ENCODE measurements at places on chromosomes 12 and 14.

DNA sequence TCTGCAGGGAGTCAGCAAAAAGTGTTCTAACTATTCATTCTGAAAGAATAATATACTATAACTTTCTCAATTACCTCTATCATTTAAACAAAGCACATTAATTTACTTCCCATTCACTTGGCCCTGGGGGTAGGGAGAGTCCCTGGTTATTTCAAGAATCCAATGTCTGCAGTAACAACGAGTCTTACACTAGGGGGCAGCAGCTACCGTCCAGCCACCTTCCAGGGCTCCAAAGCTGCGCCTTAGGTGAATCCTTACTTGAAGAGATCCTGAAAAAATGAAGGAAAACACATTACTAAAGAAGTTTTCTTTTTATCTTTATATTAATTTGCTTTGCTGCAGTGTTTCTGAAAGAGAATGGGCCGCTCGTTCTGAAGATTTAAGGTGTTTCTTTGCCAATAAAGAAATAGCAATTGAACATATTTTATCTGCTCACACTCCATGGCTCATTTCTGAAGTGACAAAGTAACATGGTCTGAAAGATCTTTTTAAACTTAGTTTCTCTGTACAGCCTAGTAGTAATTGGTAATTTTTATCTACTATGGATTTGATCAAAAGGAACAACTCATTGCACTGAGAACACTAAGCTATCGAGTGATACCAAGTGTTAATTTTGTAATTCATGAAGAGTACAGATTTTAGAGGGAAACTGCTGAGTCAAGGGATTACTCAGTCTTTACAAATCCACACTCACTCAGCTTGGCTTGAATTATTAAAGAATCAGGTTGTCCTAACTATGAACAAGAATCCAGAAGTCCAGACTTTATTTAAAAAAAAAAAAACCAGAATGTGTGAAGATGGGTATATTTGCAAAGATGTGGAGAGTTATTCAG, 27.6 kb downstream of the BHLHE41 start:
- DNase-seq: no peak

GRCh38 chr14:52095336-52095735, 26.5 kb upstream of the NID2 start:
- DNase-seq: no peak

- no peak for DNase-seq
Measured at GRCh38 chr14:72753044-72753710, 140.7 kb downstream of the DPF3 start.

- DNase-seq: no peak
Measured at GRCh38 chr12:31724557-31724956, 4.3 kb downstream of the AMN1 start.

DNA sequence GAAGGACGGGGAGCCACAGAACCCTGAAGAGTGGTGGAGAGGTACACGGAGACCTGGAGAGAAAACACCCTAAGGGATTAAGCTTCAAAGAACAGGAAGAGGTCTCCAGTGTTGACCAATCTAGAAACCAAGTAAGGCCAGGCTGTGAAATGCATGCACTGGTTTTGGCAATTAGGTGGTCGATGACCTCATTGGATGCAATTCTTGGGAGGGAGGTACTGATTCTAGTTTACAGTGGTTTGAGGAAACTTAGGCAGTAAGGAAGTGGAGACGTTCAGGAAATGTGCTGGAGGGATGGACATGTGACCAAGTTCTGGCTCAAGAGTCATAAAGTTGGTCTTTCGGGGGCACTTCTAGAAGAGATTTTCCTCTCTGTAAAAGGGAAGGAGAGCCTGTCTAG, 91.3 kb upstream of the CEP83 start:
- no peak for DNase-seq

- no peak for DNase-seq
Measured at GRCh38 chr14:106551265-106551664, 1024.9 kb downstream of the TMEM121 start.

DNA sequence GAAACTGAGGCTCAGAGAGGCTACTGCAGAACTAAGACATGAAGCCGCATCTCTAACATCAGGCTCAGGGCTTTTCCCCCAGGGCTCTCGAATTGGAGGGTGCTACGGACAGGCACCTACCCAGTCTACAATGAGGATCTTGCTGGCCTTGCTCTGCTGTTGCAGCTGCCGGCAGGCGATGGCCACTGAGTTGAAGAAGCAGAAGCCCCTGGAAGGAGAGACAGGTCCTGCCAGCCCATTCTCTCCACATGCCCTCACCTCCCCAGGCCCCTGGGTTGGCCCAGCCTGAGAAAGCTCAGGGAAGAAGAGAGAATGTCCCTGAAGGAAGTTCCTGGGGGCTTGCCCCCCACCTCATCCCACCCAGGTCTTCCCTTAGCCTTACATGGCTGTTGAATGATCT, 16.1 kb downstream of the SLC48A1 start:
- DNase-seq: no peak

- DNase-seq: no peak
Measured at GRCh38 chr12:4325966-4326365, 5.0 kb downstream of the TIGAR start.

- DNase-seq: no peak
Measured at GRCh38 chr12:75419841-75420240, 29.0 kb downstream of the GLIPR1L2 start.

- DNase-seq: no peak
Measured at GRCh38 chr12:22399464-22400180, 65.1 kb upstream of the ST8SIA1 start.

- no peak for DNase-seq
Measured at GRCh38 chr14:104359301-104359968, 220.1 kb upstream of the C14orf180 start.

GRCh38 chr12:53097207-53097563, 282 bp upstream of the IGFBP6 start:
- DNase-seq: no peak

GRCh38 chr12:11885261-11886038, 185.3 kb upstream of the BCL2L14 start:
- DNase-seq: no peak

GRCh38 chr14:106069804-106070625, 543.6 kb downstream of the TMEM121 start:
- DNase-seq: no peak

DNA sequence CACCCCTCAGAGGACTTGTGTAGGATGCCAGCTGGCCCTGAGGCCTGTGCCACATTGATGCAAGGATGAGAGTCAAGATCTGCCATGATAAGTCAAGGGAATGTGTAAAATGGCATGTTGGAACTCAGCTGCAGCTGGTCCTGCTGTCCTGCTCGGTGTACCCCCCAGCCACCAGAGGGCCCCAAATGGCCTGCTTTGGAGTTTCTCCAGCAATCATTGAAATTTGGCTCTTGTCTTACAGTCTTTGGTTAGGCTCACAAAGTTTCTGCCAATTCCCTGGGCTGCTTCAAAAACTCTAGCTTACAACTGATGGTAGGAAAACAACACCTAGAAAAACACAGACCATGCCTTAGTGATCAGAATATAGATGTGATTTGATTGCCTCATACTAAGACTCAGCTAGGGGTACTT, 76.8 kb downstream of the HSD17B6 start:
- DNase-seq: no peak

DNA sequence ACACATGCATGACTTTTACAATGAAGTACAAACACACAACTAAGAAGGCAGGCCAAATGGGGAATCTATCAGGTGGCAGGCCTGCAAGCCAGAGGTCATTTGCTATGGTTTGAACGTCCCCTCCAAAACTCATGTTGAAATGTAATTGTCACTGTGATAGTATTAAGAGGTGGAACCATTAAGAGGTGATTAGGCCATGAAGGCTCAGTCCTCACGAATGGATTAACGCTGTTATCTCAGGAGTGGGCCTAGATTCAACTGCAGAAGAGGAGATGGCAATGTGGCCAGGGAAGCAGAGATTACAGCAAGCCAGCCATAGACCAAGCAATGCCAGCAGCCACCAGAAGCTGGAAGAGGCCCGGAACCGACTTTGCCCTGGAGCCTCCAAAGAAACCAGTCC, 13.5 kb upstream of the ACTR6 start:
- no peak for DNase-seq

GRCh38 chr14:94748667-94749347, 21.1 kb downstream of the GSC start:
- no peak for DNase-seq

DNA sequence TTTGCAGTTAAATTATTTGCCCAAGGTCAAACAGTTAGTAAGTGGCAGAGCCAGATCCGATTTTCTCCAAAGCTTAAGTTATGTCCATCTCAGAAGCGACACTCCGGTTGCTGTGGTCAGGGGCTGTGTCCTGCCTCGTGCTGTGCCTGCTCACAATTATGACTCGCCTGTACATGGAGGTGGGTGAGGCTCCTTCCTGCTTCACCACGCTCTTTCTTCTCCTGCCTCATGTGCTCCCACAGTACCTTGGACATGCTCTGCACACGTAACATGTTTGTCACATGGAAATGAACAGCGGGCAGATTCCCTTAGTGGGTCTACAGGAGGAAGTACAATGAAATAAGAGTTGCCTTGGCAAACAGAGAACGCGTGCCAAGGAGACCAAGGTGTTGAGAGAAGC, 62.2 kb upstream of the CCND2 start:
- no peak for DNase-seq

- no peak for DNase-seq
Measured at GRCh38 chr14:56112781-56113180, 5.4 kb upstream of the PELI2 start.

DNA sequence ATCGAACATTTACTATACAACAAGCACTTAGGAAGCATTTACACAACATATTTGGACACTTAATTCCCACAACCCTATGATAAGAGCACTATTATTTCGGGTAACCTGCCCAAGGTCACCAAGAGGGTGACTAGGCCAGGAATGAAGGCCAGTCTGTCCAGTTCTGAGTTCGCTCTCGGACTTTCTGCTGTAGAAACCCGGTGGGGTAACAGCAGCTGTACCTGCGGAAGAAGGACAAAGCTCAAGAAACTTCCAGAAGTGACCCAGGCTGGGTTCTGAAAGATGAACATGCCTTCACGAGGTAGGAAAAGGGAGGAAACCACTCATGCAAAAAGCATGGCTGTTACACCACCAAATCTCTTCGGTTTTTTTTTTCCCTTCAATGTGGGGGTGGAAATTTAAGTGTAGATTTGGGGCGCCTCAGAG, 10.8 kb downstream of the PLA2G1B start:
- DNase-seq: no peak

GRCh38 chr12:23944067-23944466, 5.4 kb downstream of the SOX5 start:
- DNase-seq: no peak

DNA sequence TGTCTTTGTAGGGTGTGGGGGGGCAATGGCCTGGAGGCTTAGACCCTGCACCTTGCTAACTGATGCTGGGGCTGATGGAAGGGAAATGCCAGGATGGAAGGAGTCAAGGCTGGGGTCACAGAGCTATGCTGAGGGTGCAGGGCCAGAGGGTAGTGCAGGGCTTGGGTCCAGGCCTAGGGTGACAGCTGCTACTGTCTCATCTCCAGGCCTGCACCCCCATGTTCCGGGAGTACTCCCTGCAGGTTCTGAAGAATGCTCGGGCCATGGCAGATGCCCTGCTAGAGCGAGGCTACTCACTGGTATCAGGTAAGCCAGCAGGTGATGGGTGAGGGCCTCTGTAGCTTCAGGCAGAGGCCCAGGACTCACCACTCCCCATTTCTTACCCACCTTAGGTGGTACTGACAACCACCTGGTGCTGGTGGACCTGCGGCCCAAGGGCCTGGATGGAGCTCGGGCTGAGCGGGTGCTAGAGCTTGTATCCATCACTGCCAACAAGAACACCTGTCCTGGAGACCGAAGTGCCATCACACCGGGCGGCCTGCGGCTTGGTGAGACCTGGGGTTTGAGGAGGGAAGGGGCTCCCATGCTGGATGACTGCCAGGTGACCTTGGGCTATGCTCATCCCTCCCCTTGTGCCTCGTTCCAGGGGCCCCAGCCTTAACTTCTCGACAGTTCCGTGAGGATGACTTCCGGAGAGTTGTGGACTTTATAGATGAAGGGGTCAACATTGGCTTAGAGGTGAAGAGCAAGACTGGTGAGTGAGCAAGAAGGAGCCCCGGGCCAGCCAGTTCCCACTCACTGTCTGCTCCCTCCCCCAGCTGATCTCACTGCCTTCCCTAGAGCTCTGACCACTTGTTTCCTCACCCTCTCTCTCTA, 4.1 kb downstream of the SHMT2 start:
- no peak for DNase-seq

DNA sequence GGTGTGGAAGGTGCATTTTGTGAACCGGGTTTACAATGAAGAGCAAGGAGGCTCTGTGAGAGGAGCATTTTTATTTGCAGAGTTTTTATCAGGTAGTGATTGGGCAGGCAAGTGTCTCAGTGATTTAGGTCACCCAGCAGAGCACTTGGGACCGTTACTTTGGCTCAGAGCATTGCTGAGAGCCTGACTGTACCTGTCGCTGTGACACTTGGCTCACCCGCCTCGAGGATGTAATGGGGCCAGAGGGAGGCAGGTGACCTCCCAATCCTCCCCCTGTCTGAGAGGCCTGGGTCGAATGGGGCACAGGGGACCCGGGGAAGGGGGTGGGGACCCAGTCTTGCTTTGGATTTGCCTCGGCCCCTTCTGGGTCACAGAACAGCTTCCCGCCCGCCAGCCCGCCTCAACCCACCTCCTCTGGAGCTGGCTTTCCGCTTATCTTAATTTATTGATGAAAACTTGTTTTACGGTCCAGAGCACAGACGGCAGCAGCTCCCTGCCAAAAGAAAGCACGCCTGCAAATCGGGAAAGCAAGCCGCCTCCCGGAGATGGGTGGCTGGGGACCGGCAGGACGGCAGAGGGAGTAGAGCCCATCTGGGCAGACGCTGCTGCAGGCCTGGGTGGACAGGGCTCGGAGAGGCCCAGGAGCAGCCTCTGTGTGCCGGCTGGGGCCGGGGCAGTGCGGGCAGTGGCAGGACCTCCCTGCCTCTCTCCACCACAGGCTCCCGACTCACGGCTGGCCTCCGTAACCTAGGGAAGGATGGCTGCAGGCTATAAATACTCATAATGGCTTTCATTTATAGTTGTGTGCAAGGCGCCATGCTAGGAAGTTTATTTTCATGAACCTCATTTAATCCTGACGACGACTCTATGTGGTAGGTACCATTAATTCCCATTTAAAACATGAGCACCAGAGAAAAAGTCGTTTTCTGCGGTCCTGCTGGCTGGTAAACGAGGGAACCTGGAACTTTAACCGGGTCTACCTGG, 187.1 kb downstream of the TSPAN9 start:
- DNase-seq: no peak

GRCh38 chr12:42485823-42486222, 103.7 kb downstream of the PRICKLE1 start:
- no peak for DNase-seq

- DNase-seq: no peak
Measured at GRCh38 chr12:123232472-123232806, 502 bp downstream of the MPHOSPH9 start.

Measured in stimulated activated CD8-positive, alpha-beta memory T cell treated with anti-CD3 and anti-CD28 coated beads, Interleukin-4, amount 100 ng/mL, for 1 hour (primary cell).